ENCODE measurements at places on chromosomes 6 and 20.

- DNase-seq, result no peak
Measured at GRCh38 chr6:93624408-93624807, 205.0 kb upstream of the EPHA7 start.

DNA sequence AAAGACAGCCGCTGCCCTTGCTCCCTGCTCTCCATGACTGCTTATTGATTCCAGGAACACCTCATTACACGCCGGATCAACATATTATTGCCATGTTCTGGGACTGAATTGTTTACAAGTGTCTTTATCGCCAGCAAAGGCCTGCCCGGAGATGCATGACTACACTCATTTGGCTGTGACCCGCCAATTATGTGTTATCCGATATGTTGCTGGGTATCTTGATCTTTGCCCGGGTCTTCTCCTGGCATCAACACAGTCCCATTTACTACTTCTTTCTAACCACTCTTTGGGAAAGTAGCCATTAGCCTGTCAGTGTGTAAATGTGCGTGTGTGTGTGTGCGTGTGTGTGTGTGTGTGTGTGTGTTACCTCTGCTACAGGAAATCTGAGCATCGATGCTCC, 15.4 kb downstream of the LINC00237 start:
- DNase-seq, result no peak

GRCh38 chr6:142336787-142337186, 35.0 kb downstream of the ADGRG6 start:
- no peak for DNase-seq

DNA sequence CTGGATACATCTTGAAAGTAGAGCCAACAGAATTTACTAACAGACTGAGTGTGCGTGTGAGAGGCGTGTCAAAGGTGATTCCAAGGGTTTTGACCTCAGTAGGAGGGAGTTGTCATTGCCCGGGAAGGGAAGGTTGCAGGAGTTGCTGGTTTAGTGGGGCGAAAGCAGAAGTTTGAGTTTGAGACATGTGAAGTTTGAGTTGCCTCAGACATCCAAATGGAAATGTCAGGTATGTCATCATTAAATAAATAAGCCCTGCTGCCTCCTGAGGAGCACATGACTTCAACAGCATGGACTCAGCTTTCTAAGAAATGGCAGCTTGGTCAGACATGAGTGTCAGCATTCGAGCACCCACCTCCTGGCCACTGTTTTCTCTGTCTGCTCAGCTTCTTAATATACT, 26.6 kb upstream of the TGM2 start:
- no peak for DNase-seq

DNA sequence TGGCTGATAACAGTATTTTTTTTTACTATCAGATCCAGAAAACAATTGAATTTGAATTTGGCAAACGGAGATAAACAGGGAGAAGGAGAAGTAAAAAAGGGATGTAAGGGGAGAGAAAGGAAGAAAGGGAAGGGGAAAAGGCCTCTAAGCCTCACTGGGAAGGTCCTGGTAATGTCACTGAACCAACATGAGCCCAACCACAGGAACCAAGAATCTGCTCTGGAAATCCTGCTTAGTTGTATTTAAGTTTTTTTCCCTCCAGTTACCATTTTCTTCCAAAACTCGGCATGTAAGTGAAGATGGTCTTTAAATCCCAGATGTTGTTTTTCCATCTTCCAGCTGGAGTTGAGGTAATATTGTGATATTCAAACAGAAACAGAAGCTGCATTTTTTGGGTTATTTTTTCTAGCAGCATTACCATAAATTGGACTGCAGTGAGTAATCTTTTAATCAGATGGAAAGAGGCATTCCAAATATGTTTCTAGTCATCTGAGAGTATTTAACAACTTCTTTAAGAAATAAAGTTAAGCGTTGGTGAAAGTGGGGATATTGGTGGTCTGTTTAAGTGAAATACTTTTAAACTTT, 91.1 kb downstream of the TXNDC5 start:
- DNase-seq, result peak; percentile 39

DNA sequence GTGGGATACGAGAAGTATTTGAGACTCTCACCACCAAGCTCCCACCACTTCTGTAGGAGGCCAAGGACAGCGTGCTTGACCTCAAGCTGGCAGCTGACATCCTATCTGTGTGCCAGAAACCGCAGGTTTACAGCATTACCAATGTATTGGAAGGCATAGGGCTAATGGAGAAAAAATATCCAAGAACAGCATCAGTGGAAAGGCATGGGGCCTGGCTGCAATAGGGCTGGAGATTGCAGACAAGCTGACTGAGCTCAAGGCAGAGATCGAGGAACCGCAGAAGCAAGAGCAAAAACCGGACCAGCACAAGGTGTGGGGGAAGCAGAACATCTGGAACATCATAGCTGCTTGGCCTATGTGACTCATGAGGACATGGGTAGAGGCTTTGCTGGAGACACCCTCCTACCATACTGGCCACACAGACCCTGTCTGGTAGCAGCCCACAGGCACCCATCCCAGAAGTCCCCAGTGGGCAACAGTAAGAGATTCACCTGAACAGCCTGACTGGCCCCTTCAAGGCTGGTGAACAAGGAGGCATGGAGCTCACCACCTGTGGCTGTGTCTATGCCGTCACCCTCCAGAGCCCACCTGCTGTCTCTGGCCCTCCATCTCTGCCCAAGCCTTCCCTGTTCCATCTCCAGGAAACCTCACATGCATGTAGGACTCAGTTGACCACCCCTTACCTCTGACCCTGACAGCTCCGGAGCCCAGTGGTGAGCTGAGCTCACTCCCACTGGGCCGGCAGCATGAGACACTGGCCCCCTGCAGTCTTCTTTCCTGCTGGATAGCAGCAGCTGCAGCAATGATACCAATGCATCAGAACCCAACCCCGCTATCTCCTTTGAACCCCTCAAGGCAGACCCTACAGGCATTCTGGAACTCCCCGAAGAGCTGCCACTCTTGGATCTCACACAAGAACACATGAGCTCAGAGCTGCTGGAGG, 171.1 kb downstream of the KIF6 start:
- DNase-seq, result no peak

DNA sequence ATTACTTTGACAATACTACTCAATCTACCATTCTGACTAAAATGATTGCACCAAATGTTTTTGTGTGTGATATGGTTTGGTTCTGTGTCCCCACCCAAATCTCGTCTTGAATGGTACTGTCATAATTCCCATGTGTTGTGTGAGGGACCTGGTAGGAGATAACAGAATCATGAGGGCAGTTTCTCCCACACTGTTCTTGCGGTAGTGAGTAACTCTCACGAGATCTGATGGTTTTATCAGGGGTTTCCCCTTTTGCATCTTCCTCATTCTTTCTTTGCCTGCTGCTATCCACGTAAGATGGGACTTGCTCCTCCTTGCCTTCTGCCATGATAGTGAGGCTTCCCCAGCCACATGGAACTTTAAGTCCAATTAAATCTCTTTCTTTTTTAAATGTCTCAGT, 20.8 kb downstream of the SYCP2 start:
- DNase-seq, result no peak

DNA sequence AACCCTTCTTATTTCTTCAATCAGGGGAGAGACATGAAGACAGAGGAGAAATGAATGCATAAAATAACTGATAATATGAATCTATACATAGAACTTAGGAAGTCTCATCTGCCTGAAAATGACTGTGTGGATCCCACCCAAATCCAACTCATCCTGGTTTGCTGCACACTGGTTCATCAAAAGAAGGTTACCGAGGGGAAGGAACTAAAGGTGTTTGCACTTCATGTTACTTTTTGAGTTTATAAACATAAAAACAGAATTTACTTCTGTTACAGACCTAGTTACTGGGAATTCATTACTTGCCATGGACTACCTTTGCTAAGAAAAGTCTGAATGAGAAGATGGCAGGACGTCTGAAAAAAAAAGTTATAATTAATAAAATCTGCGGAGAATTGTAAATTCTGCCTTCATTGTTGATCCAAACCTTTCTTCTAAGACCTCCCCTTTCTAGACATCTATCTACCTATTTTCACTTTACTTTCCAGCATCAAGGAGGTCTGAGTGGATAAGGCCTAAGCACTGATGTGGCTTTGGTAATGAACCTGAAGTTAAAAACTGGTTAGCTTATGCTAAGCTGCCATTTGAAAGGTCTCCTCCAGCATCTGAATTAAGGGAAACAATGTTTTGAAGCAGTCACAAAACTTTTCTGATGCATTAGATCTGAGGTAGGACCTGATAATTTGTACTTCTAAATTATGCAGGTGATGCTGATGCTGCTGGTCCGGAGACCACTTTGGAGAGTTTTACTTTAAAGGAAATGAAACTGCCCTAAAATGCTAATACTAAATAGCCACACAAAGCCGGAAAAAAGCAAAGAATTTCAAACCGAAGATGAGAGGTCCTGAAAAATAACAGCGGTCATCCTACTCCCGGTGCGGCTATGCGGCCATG, 84.0 kb downstream of the HFE start:
- no peak for DNase-seq

DNA sequence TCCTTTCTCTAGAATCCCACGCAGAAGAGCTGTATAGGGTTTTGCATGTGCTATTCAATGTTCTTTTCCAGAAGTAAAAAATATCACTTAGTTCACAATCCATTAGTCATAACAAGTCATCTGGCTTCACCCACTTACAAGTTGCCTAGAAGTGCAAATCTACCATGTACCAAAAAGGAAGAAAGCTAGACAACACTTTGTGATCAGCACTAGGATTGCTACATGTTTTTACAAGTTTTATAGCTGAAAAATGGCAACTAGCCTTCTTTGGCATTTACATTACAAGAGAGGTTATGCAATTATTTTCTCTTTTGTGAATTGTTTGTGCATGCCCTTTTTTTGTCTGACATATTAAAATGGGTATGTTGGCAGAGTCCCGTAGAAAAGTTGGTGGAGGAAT, 85.6 kb upstream of the PTPRK start:
- DNase-seq, result peak; percentile 23

- DNase-seq, result no peak
Measured at GRCh38 chr6:169816975-169817374, 65.6 kb downstream of the ERMARD start.

GRCh38 chr6:145263778-145264211, 471.5 kb downstream of the EPM2A start:
- no peak for DNase-seq

- DNase-seq, result no peak
Measured at GRCh38 chr6:101477436-101477835, 83.9 kb downstream of the GRIK2 start.

- no peak for DNase-seq
Measured at GRCh38 chr20:63139837-63140236, 76.1 kb downstream of the YTHDF1 start.

DNA sequence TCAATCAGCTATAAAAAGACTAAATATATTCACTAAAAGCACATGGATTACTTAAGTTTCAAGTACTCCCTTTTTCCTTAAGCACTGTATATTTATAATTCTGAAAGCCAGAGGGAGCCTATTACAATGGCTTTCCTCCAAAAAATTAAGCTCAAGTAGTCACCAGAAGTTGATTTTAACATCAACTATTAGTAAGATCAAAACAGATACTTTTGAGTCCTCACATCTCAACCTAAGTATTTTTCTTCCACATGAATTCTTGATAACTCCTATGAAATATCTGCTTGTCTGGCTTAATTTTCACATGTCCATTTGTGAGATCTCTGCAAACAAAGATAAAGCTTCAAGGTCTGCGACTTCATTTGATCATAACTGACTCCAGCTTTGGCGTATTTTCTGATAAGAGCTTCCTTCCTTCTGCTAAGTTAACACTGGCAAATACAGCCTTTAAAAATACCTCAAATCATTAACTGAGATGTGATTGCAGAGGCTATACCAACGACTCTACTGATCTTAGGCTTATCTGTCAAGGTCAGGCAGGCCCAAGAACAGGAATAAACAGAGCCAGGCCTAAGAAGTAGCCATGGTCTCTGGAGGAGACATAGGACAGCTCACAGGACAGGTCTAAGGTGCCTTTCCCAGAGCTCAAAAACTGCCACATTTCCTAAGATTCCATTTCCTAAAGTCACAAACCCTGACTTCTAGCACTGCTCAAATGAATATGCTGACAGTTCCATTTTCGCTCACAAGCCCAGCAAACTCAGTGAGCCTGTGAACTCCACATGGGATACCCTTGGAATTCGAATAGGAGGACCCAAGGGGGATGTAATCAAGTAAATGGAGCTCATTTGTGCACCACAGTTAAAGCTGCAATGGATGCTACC, 10.0 kb downstream of the SNX5 start:
- DNase-seq, result peak; percentile 32

- no peak for DNase-seq
Measured at GRCh38 chr20:21076073-21076472, 30.1 kb downstream of the LINC00237 start.
